ENCODE measurements at places on chromosomes 13 and 19.

DNA sequence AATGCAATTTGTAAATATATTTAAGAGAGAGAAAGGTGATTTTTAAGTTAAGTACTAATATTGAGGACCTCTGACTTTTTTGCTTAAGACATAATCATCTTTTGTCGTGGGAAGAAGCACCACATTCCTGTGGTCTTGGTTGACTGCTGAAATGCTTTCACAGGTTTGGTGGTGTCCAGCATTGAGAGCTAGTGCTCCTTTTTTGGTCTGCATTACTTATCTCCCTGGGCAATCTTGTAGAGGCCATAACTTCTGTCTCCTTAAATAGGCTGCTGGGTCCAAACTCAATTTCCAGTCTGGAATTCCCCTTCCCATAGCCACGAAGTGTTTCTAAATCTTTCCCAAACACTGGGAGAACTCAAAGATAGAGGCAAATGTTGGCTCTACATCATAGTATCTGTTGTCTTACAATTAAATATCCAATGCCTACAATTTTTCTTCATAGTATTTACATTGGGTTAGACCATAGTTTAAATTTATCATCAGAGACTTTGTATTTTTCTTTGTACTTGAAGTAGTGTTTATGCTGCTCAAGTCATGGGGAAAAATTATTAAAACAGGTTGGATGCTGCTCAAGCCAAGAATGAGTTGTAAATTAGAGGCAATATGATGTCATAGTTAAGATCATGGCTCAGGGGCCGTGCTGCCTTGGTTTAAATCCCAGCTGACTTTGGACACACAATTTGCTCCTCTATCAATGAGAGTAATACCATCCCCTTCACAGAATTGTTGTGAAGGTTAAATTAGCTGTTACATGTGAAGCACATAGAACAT is 105.6 kb downstream of the POSTN start:
- DNase-seq: no peak

GRCh38 chr13:20288561-20288960 is 56.4 kb upstream of the GJB6 start:
- DNase-seq: no peak

DNA sequence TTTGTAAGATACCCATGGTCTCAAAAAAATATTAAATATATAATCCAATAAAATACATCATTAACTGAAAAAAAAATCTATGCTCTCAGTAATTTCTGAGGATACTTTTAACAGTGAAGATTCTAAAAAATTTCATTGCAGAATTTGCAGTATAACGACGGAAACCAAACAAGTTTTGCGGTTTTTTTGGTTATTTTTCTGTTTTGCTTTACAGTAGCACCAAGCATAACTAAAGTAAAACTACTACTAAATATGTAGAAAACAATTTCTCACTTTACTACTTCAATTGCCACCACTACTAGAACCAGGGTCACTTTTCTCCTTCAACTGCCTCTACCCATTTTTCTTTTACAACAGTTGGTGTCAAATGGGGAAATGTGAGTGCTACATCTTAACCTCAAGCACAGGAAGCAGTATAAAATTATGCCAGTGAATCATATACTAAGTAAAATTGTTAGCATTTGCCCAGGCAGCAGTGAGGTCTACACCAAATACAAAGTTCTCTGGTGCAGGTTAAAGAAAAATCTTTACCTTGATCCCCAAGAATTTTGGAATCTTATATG is 24.1 kb downstream of the MICU2 start:
- peak; percentile 45 for DNase-seq

GRCh38 chr19:19159534-19159933 is 10.5 kb downstream of the MEF2B start:
- DNase-seq: no peak

DNA sequence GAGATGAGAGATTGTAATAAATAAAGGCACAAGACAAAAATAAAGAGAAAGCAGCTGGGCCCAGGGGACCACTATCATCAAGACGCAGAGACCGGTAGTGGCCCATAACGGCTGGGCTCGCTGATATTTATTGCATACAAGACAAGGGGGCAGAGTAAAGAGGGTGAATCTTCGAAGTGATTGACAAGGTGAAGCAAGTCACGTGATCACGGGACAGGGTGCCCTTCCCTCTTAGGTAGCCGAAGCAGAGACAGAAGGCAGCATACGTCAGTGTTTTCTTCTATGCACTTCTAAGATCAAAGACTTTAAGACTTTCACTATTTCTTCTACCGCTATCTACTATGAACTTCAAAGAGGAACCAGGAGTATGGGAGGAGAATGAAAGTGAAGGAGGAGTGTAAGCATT is 4.6 kb upstream of the PRKCG start:
- DNase-seq: peak; percentile 81

DNA sequence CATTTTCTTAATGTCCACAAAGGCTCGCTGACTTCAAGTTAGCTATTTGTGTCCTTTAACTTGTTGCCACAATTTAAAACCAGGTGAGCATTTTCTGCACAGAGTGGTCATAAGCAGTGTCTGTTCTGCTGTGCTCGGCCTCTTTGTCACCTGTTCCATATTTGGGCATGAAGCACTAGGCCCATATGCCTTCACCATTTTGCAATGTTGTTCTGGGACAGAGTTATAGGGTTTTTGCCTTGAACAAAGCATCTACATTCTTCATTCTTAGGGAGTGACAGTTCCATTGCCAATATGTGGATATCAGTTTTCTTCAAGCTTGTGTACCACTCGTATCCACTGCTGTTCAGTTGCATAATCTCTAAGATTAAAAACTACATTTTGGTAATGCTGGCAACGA is 56.1 kb downstream of the LRCH1 start:
- no peak for DNase-seq

DNA sequence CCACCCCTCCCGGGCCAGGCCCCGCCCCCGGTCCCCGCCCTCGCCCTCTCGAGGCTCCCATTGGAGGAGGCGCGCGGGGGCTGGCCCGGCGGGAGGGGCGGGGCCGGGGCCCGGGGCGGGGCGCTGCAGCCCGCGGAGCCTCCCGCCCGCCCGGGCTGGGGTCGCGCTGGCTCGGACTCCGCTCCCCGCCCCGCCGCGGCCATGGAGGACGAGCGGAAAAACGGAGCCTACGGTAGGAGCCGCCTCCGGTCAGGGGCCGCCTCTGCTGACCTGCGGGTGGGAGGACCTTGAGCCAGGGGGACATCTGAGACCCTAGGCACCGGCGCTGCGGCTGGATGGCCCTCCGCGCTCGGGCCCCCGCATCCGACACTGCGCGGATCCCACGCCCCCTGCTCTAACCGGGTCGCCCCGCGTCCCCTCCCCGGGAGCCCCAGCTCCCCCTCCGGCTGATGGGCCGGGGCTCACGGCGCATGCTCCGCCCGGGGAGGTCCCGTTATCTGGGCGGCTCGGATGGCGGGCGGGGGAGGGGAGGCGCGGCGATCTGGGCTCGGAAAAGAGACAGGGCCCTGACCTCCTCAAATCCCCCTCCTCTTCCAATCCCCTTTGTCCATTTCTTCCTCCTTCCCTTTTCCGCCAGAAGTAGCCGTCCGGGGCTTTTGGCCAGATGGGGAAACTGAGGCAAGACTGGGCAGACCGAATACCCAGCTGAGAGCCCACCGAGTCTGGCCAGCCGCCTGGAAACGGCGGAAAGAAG is 15.4 kb upstream of the AP1M2 start:
- DNase-seq: peak; percentile 90

All from CD4-positive, alpha-beta T cell treated with Interleukin-21 for 1 hour (primary cell).